ENCODE measurements at places on chromosomes 12 and 14.

DNA sequence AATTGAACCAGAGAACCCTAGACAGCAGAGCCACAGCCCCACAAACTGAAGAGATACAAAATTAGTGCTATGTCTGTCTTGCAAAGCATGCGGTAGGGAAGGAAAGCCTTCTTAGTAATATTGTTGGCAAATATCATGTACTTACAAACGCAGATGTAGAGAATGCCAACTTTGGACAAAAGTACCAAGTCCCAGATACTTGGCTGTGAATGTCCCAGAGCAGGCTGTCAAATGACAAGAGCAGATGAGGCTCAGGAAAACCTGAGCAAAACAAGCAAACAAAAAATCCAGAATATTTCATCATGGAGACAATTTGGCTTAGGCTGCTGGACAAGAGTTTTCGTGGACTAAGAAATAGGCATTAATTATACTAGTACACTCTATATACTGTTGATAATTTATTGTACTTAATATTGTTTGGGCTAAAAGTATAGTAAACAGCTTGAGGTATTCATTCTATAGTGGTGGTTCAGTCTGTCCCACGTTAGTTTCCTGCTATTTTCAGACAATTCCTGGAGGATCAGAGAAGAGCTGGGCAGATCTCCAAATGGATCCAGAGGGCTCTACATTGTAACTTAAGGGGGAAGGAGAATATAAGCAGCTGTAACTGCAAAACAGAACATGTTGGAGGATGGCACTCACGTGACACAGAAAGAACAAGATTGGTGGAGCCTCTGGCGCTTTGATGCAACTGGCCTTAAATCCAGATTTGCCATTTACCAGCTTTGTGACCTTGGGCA, 329.8 kb downstream of the ATP23 start:
- DNase-seq: no peak

GRCh38 chr12:50251619-50252252, 31.6 kb downstream of the LIMA1 start:
- no peak for DNase-seq

GRCh38 chr12:69872804-69873203, 47.8 kb downstream of the MYRFL start:
- no peak for DNase-seq

DNA sequence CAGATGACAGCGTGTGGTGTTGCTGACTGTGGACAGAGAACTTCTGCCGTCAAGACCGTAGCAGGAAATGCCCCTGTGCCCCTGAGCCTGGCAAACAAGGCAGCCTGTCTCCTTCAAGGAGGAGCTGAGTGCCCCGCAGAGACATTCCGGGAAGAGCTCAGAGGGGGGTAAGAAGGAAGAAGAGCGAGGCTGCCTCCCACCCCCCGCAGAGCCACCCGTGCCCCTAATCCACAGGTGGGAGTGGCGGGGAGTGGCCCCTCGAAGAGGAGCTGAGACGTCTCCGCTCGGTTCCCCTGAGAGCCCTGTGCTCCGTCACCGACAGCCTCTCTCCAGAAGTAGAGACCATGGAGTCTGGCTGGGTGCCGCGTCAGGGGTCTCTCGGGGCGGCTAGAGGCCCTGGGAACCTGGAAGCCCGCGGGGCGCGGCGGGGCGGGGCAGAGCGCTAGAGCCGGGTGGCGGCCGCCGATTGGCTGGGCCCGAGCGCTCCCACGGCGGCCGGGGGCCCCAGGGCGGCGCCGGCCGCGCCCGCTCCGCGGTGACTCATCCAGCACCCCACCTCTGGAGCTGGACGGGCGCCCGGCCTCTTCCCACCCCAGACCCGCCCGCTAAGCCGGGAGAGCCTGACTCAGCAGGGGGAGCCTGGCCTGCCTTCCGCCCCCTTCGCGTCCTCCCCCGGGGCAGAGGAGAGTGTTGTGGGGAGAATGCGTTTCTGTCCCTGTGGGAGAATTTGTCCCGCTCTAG, 25.2 kb upstream of the KRT78 start:
- DNase-seq: peak; percentile 24

GRCh38 chr12:46659032-46659650, 166.7 kb downstream of the SLC38A4 start:
- DNase-seq: no peak

- DNase-seq: no peak
Observed at GRCh38 chr12:127861406-127861805, 405.6 kb upstream of the TMEM132C start.

GRCh38 chr12:5309654-5310053, 122.3 kb upstream of the NTF3 start:
- no peak for DNase-seq

DNA sequence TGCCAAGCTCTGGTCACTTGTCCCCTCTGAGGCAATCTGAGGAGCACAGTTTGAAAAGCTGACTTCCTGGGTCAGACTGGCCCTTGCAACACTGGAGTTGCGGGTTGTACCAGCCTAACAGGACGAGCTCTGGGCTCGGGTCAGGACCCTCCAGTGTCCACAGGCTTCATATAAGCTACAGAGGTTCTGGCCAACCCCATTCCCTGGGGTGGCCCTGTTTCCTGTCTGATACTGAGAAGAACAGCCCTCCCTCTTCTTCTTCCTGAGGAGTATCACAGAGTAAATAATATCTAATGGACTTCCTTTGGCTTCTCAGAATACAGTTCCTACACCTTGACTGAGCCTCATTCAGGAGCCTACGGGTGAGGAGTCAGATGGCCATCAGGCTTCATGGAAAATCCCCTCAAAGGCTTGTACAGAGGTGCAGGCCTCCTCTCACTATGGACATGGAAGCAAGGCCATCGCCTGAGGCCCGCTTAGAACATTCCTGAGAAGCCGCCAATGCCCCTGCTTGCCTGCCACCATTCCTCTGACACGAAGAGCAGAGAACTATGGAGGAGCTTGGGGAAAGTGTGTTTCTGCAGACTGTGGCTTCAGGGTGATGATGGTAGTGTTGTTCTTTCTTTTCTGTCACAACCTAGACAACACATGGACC, 28.5 kb upstream of the ANO2 start:
- DNase-seq: no peak
